Endothelial cell (in vitro differentiated cells): ENCODE measurements at places on chromosomes 3 and 15. TPM values are rescaled to one million over a fixed set of nuclear protein-coding genes. Genes with fewer than 3 reads are reported as not detected.

The TTLL13 gene
- total RNA-seq, result not detected

The MYRIP gene
- total RNA-seq, result 0.49 TPM

The MCF2L2 gene
- total RNA-seq, result 1.8 TPM

The MESP1 gene
- total RNA-seq, result not detected

The SAMMSON gene
- not detected for total RNA-seq

DNA sequence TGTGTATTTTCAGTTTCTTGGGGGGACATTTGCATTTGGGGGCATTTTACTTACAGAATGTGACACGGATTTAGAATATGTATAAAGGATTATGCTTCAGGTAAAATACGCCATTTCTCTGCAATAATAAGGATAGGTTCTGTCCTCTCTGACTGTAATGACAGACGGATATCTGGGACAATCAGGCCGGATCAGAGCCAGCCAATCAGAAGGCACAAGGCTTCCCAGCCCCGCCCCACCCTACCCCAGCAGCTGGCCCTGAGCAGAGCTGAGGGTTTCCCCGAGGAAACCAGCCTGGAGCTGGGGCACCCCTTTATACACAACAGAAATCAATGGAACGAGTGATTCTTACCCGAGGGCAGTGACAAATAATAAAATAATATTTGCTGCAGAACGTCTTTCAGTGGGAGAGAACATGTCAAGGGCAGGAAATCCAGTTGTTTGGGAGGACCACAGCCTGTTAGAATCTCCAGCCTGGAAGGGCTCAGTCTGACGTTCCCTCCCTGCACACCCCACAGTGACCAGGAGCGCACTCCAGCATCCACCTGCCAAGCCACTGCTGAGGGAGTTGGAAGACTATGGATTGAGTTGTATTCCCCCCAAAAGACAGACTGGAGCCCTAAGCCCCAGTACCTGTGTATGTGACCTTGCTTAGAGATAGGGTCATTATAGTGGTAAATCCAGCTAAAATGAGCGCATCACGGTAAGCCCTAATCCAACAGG lies 30.3 kb upstream of the SEC13 start:
- no peak for DNase-seq

- no peak for DNase-seq
Measured at GRCh38 chr3:187290503-187290902, 1.0 kb downstream of the MASP1 start.

- no peak for DNase-seq
Measured at GRCh38 chr3:169841171-169841570, 28.5 kb upstream of the LRRC34 start.
